Activated CD4-positive, alpha-beta T cell treated with anti-CD3 and anti-CD28 coated beads for 24 hours (primary cell): ENCODE measurements at places on chromosomes 2 and 18.
A peak's percentile ranks its signal among the peaks of the same experiment; 100 is the strongest.

DNA sequence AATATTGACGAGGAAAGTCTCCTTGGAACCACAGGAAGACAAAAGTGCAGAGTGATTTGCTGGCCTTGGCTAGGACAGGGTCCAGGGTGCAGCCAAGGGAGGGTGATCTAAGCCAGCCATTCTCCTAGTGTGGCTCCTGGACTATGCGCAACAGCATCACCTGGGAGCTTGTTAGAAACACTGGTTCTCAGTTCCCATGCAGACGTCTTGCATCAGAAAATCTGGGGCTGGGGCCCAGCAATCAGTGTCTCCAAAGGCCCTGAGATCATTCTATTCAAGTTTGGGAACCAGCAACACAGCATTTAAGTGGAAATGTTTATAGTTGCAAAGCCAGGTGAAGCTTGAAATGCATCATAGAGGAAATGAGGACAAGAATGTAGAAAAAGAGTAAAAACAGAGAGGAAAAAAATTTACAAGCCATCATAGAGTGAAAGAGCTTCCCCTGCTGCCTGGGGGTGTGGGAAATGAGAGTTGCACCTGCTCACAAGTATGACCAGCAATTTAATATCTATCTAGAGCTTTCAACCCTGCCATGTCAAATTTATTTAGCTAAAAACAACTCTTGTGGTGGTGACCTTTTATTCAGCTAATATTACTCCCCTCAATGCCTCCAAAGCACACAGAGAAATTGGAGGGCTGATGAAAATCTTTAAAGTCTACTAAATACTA is 54.4 kb upstream of the SEC11C start:
- DNase-seq: no peak

DNA sequence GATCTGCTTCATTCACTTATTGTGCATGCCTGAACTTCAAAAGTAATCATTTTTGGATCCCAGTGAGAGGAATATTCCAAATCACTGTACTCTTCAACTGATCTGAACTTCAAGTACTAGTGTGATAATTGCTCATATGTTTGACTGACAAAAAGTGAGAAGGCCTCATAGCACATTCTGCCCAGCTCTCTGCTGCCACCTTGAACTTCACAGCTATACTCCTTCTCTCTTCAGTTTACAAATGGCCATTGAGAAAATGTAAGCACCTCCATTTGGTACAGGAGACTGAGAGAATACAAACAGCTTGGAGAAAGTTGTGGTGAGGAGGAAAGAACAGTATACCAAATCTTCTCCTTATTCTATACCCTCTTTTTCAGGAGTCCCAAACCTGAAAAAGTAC is 946.0 kb upstream of the CHAC2 start:
- DNase-seq: no peak

GRCh38 chr2:151042964-151043363 is 218.7 kb downstream of the RBM43 start:
- DNase-seq: no peak

- no peak for DNase-seq
Measured at GRCh38 chr2:7075834-7076233, 158.6 kb downstream of the RNF144A start.

- DNase-seq: no peak
Measured at GRCh38 chr2:219243291-219243761, 1.9 kb downstream of the GLB1L start.

- no peak for DNase-seq
Measured at GRCh38 chr2:27350106-27350693, 6.4 kb downstream of the GTF3C2 start.

DNA sequence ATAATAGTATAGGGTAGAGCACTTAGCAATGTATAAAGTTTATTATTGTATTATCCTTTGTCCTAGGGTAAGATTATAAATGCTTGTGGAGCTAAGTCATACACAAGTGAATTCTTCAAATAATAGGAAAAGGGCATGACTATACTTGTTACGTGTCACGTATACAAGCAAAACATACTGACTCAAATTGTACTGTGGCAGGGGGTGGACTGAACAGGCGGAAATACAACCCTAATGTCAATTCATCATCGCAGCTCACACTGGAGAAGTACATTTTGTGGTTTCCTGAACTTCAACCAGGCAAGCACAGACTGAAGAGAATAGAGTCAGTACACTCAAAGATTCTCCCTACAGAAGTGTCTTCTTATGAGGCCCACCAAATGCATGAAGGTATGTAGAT is 201.0 kb downstream of the MBD2 start:
- no peak for DNase-seq

DNA sequence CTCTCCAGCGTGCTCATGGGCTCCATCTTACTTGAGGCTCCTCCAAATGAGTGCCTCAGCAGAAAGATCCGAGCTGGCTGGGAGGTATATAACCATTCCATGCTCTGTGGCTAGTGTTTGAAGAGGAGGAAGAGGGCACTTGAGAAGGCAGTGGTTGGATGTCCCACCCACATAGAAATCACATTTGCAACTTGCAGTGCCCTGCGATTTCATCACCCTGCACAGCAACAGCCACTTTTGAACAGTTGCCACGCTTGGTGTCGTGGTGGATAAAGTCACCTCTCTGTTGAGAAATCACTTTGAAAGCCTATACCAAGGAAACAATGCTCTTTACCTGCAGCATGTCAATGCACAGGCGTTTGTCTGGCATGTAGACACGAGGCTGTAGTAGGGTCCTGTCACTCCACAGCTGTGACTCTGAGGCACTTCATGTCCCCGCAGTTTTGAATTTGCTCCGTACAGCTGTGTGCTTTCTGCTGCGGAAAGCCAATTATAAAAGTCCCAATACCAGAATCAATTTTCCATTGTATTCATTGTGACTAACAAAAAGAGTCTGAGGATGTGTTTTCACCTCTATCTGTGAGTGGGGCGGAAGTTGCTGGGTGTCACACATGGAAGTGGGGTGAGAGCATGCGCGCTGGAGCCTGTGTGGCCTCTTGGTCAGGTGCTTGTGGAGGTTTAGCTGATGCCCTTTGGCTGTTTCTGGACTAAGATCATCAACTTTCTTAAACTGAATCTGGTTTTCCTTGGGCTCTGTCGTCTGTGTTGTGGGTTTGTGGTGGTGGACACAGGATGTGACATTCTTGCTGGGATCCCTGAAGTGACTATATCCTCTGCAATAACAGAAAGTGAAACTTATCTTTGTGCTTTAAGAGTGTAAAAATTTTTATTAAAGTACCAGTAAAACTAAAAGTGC is 2.8 kb downstream of the CNDP2 start:
- DNase-seq: peak; percentile 58

GRCh38 chr2:37555457-37555856 is 116.0 kb downstream of the CDC42EP3 start:
- no peak for DNase-seq

- DNase-seq: no peak
Measured at GRCh38 chr2:20697322-20697934, 30.5 kb downstream of the GDF7 start.

- no peak for DNase-seq
Measured at GRCh38 chr2:108805782-108806181, 19.2 kb downstream of the CCDC138 start.

- no peak for DNase-seq
Measured at GRCh38 chr2:209965723-209966122, 36.7 kb upstream of the RPE start.
